ENCODE measurements at places on chromosomes 16 and 17.

DNA sequence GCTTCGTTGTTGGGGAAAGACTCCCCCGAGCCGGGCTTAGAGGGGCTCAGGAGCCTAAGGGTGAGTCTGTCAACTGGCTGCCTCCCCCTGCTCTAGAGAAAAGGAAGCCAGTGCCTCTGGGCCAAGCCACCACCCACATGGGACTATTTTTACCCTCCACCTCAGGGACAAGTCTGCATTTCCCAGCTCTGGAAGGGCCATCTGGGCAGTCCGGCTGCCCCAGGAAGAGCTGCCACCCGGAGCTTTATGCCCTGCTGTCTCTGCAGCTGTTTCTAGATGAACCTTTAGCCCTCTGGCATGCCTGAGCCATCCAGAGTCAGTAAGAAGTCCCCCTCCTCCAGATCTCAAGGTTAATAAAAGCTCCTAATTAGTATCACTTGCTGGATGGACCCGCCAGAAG lies 5.3 kb upstream of the RPRML start:
- no peak for DNase-seq

DNA sequence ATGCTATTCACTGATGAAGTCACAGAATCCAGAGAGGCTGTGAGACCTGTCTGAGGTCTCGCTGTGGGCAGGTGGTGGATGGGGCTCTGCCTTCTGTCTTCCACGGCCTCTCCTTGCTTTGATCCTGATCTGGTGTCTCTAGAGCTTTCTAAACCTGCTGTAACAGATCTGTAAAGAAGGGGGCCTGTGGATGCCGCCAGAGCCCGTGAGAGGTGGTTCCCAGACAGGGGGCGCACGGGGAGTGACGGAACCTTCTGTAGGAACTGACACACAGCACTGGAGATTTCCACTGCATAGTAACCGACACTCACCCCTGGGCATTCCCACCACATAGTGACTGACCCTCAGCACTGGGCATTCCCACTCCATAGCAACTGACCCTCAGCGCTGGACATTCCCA lies 16.0 kb downstream of the CBFA2T3 start:
- no peak for DNase-seq

DNA sequence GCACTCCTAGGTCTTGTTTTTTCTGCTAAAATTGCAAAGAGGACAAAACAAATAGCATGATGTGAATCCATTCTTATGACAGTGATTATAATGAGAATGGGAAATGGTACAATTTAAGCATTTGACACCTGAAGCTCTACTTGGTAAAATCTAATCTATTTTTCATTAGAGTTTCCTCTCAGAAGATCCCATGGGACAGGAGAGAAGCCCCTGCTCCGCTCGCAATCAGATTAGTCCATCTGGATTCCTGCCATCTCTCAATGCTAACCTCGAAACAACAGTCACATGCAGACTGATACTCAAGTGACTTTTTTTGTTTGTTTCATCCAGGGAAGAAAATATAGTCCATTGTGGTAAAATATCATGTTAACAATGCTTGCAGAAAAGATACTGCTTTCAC lies 107.4 kb upstream of the TOM1L1 start:
- DNase-seq, result no peak

DNA sequence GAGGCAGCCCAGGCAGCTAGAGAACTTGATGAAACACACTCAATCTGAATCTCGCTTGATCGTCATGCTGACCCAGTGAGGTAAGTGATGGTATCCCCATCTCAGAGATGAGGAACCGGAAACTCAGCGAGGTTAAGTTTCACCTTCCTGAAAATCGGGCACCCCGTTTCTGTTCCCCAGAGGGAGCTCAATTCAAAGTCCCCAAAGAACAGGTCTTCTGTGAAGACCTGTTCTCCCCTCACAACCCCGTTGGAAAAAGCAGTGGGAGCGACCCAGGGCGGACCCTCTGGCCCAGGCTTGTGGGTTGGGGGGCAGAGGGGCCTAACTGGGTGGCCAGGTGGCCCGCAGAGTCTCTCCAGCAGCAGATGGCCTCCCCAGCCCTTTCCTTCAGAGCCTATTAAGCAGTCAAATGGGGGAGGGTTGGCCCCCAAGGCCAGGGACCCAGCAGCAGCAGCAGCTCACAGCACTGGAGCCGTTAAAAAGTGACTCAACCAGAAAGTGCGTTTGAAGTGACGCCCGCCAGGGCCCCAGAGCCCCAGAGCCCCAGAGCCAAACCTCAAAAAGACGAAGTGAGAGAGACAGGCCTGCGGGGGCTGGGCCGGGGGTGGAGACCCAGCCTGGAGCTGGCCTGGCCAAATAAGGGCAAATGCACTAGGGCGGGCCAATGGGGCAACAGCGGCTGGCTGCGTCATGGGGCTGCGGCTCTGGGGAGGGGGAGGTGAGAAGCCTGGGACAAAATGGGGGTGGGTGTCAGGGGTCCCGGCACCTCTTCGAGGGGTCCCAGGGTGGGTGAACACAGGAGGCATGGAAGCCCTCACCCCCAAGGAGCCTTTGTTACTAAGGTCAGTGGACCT lies 9.2 kb upstream of the TSPOAP1 start:
- DNase-seq, result peak; percentile 80

DNA sequence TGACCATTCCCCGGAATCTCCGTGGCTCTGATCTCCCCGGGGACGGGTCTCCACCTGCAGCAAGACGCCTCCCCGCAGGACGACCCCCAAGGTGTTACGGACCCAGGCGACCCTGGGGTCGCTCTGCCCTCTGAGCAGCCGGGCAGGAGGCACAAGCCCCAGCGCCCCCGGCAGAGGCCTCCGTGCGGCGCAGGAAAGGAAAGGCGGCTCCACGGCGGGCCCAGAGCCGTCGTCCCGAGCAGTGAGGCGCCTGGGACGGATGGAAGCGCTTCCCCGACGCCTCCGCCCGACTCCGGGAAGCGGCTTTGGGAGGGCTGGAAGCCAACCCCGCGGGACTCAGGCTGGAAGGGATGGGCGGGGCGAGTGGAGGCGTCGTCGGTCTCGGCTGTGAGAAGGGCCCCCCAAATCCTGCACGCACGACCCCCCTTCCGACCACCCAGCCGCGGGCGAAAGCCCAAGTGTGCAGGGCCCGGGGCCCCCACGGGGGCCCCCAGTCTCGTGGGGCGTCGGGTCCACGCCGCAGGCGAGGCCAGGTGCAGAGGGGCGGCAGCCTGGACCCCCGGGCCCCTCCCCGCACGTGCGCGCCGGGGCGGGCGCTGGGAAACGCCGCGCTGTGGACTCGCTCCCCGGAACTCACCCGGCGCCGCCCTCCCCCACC lies 32.7 kb upstream of the RPH3AL start:
- DNase-seq, result no peak

GRCh38 chr16:71675380-71675779 lies 49.1 kb downstream of the PHLPP2 start:
- DNase-seq, result no peak
